ENCODE measurements at places on chromosomes 2 and 18. TPM values are rescaled to one million over a fixed set of nuclear protein-coding genes. Genes with fewer than 3 reads are reported as not detected.

The GALNT14 gene
- total RNA-seq: 0.74 TPM

The CD8B2 gene
- 3.6 TPM for total RNA-seq

The POTEJ gene
- total RNA-seq: not detected

The CKAP2L gene
- 19.1 TPM for total RNA-seq

The RAD51AP2 gene
- total RNA-seq: not detected

The NYAP2 gene
- not detected for total RNA-seq

DNA sequence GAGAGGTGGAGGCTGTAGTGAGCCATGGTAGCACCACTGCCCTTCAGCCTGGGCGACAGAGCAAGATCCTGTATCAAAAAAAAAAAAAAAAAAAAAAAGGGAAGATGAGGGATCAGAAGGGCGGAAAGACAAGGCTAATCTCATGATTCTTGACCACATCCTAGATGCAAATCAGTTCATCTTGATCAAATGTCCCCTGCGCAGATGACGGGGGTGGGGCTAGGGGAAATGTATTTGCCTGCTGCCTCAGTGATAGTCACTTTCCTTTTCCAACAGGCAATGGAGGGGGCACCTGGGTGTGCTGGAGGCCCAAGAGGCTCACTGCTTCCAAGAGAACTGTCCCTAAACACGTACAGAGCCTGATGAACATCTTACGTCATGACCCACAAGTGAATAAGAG lies 3.7 kb upstream of the EMILIN2 start:
- no peak overlapping the region for H3K4me3 ChIP-seq
- no peaks in the 10 kb centered on the region for H3K36me3 ChIP-seq
- H3K27ac ChIP-seq: no peak overlapping the region
- H3K27me3 ChIP-seq: no peaks in the 10 kb centered on the region
- DNase-seq: no peak

- H3K36me3 ChIP-seq: no peaks in the 10 kb centered on the region
- DNase-seq: no peak
- H3K27me3 ChIP-seq: no peaks in the 10 kb centered on the region
- no peaks in the 10 kb centered on the region for H3K4me1 ChIP-seq
- no peak overlapping the region for H3K4me3 ChIP-seq
- no peak overlapping the region for H3K27ac ChIP-seq
Measured at GRCh38 chr18:58051765-58052460, 7.9 kb downstream of the NEDD4L start.

DNA sequence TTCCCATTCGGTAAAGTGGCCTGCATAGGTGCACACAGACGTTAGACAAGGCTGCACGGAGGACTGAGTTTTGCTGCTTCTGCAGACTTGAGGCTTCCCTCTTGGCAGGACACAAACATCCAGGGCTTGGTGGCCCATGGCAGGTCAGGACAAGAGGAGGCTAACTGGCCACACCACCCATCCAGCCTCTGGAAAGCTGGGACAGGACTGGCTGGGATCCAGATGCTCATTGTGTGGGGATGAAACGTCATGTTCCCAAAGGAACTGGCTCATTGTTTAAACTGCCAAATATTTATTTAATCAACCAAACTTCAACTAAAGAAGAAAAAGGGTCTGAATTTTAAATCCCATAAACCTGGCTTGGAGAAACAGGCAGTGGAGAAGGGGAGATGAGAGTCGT lies 239.1 kb upstream of the EPAS1 start:
- no peaks in the 10 kb centered on the region for H3K4me1 ChIP-seq
- no peak for DNase-seq
- no peak overlapping the region for H3K4me3 ChIP-seq
- no peaks in the 10 kb centered on the region for H3K36me3 ChIP-seq
- no peak overlapping the region for H3K27ac ChIP-seq

DNA sequence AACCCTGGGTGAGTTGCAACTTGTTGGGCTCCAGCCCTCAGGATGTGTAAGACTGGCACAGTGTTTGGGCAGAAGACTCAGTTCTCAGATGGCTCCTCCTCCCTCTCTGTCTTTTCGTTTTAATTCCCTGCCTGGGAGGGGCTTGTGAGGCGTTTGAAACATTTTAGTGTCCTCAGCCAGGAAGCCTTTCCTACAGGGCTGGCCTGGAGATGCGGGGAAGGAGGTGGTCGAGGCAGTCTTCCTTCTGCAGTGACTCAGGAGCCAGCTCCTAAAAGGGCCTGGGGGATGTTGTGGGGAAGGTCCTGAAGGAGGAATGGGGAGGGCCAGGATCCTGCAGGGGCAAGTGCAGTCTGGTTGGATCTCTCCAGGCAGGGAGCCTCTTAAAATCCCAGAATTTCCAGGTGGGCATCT lies 22.1 kb upstream of the IGFBP5 start:
- H3K4me1 ChIP-seq: no peaks in the 10 kb centered on the region
- no peaks in the 10 kb centered on the region for H3K27me3 ChIP-seq
- H3K4me3 ChIP-seq: no peak overlapping the region
- no peaks in the 10 kb centered on the region for H3K36me3 ChIP-seq
- no peak for DNase-seq

- no peaks in the 10 kb centered on the region for H3K4me1 ChIP-seq
- no peaks in the 10 kb centered on the region for H3K36me3 ChIP-seq
- H3K4me3 ChIP-seq: no peak overlapping the region
- H3K27ac ChIP-seq: no peak overlapping the region
Measured at GRCh38 chr2:136665736-136666135, 99.6 kb upstream of the THSD7B start.

DNA sequence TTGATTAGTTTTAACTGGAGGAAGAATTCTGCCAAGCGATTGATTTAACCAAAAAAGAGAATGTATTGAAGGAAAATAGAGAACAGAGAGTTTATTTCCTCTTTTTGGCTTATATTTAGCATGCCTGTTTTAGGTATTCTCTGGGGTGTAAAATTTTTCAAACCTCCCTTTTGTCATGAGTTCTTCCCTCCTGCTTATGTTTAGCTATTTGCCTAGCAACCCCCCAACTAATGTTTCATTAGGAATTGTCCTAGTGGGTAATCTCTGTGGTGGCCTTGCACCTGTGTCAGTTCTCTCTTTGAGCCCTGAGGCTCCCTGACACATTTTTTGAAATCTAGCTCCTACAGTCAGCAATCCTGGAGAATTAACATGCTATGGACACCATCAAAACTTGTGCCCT lies 12.5 kb upstream of the REG1B start:
- H3K27me3 ChIP-seq: no peaks in the 10 kb centered on the region
- no peaks in the 10 kb centered on the region for H3K4me1 ChIP-seq
- no peak overlapping the region for H3K4me3 ChIP-seq
- H3K36me3 ChIP-seq: no peaks in the 10 kb centered on the region
- H3K27ac ChIP-seq: no peak overlapping the region

DNA sequence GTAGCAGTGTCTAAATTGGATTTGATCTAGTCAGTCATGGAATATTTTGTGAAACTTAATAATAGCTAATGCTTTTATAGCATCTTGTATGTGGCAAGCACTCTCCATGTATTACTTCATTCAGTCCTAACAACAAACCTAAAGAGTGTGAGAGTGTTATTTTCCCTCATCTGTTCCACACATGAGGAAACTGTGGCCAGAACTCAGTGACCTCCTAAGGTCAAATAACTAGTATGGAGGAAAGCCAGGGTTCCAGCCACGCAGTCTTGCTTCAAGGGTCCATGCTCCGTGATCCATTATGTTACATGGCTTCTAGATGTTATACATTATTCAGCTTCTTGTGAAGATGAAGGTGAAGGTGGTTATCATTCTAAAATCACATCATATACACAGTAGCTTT lies 45.5 kb downstream of the TWSG1 start:
- no peak overlapping the region for H3K4me3 ChIP-seq
- DNase-seq: no peak
- H3K36me3 ChIP-seq: no peaks in the 10 kb centered on the region
- no peak overlapping the region for H3K27ac ChIP-seq

DNA sequence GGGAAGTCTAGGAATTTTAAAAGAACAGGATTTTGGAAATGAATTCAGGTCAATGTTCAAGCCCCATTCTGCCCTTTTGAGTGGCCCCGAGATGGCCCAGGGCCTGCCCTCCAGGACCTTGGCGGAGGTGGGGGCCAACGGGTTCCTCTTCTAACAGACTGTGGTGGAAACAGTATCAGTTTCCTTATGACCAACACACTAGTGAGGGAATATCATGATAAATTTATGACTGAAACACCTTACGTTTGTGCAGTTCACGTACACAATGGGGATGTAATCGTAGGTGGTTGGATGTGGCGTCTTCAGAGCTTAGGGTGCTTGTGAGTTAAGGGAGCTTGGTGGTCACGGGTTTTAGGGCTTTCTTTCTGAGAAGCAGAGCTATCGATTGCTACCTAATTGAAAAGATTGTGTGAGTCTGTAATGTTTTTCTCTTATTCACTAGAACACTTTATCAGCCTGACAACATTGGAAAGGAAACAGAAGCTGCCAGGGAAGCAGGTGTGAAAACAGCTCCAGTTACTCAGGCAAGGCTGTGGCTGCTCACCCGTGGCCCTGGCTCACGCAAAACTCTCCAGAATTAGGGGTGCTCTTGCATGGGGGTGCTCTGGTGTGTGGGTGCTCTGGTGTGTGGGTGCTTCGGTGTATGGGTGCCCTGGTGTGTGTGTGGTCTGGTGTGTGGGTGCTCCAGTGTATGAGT lies 165.3 kb downstream of the SNTG2 start:
- DNase-seq: no peak
- H3K4me3 ChIP-seq: no peak overlapping the region
- H3K27ac ChIP-seq: no peak overlapping the region
- H3K36me3 ChIP-seq: no peaks in the 10 kb centered on the region

DNA sequence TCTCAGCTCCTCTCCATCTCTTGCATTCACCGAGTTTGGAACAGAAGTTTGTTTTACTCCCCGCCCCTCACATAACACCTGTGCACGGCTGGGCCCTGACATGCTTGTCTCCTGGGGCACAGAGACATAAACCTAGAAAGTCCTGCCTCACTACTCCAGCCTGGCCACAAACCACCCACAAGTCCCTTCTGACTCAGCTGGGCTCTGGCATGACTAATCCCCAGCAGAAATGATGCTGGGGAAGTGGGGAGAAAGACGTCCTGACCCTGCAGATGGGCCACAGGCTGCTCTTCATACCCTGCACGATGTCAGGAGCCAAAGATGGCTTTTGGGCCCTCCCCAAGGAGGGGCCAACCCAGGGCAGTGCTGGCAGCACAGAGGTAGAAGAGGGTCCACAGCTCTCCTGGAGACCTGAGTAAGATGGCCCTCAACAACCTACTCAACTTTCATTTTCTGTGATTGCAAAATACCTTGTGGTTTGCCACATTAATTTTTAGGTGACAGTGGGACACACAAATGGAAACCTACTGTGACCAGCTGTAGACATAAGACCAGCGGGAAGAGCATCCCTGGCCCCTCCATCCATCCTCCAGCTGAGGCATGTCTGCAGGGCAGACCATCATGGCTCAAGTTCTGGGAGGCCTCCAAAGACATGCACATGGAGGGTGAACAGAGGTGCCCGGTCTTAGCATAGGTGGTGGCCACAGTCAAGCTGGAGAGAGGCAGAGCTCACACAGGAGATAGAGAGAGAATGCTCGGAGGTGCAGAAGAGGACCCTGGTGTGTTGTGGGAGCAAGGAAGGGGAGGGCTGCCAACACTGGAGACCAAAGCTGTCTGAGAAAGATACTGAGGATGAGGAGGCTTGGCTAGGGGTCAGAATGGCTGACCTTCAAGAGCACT lies 40.0 kb downstream of the DNMT3A start:
- H3K4me3 ChIP-seq: no peak overlapping the region
- no peaks in the 10 kb centered on the region for H3K27me3 ChIP-seq
- no peak for DNase-seq

- H3K36me3 ChIP-seq: no peaks in the 10 kb centered on the region
- no peak for DNase-seq
- no peaks in the 10 kb centered on the region for H3K27me3 ChIP-seq
- H3K4me1 ChIP-seq: peaks cover 12% of the 10 kb centered on the region
- no peak overlapping the region for H3K4me3 ChIP-seq
Measured at GRCh38 chr2:37569986-37570679, 101.3 kb downstream of the CDC42EP3 start.

DNA sequence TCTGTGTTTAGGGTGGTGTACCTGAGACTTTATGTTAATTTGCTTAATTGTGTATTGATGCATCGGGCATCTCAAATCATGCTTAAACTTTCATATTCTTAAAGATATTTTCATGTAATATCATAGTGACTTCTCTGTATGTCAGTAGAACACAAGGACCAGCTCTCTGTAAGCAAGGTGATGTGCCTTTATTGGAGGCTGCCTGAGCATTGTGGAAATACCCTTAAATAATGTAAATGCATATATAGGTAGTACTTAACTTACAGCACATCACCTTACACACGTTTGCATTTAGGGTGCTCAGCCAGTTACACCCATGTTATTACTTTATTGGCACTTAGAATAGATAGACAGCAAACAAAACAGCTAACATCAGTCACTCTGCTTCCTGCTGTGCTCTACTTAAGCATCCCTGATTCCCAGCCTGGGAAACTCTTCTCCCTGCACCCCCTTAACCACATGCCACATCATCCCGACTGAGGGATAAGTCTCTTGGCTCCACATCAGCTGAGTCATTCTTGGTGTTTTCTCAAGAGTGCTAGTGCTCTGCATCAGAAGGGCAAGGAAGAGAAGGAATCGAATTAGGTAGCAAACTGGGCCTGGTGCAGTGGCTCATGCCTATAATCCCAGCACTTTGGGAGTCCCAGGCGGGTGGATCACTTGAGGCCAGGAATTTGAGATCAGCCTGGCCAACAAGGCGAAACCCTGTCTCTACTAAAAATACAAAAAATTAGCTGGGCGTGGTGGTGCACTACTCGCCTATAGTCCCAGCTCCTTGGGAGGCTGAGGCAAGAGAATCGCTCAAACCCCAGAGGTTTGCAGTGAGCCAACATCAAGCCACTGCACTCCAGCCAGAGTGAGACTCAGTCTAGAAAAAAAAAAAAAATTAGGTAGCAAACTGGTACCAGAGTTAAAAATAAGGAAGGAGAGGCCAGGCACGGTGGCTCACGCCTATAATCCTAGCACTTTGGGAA lies 108.7 kb downstream of the MAP3K20 start:
- DNase-seq: no peak
- no peaks in the 10 kb centered on the region for H3K4me1 ChIP-seq
- no peaks in the 10 kb centered on the region for H3K36me3 ChIP-seq

- no peak overlapping the region for H3K27ac ChIP-seq
- no peaks in the 10 kb centered on the region for H3K4me1 ChIP-seq
- no peak for DNase-seq
Measured at GRCh38 chr18:76275727-76276313, 219.2 kb downstream of the ZNF516 start.

- DNase-seq: no peak
- H3K4me1 ChIP-seq: no peaks in the 10 kb centered on the region
- H3K27me3 ChIP-seq: no peaks in the 10 kb centered on the region
- H3K36me3 ChIP-seq: no peaks in the 10 kb centered on the region
- H3K4me3 ChIP-seq: no peak overlapping the region
- H3K27ac ChIP-seq: no peak overlapping the region
Measured at GRCh38 chr2:13616059-13616458, 899.3 kb downstream of the TRIB2 start.

GRCh38 chr2:232875256-232876121 lies 5.4 kb downstream of the SNORC start:
- H3K36me3 ChIP-seq: no peaks in the 10 kb centered on the region
- H3K4me3 ChIP-seq: no peak overlapping the region
- H3K4me1 ChIP-seq: no peaks in the 10 kb centered on the region
- no peak overlapping the region for H3K27ac ChIP-seq
- no peak for DNase-seq

GRCh38 chr2:197235711-197236110 lies 74.9 kb downstream of the ANKRD44 start:
- H3K4me3 ChIP-seq: no peak overlapping the region
- no peaks in the 10 kb centered on the region for H3K27me3 ChIP-seq
- H3K36me3 ChIP-seq: no peaks in the 10 kb centered on the region
- DNase-seq: no peak
- no peak overlapping the region for H3K27ac ChIP-seq
